Tibial artery (tissue), 4 donors: ENCODE measurements at places on chromosomes 12 and 14.

DNA sequence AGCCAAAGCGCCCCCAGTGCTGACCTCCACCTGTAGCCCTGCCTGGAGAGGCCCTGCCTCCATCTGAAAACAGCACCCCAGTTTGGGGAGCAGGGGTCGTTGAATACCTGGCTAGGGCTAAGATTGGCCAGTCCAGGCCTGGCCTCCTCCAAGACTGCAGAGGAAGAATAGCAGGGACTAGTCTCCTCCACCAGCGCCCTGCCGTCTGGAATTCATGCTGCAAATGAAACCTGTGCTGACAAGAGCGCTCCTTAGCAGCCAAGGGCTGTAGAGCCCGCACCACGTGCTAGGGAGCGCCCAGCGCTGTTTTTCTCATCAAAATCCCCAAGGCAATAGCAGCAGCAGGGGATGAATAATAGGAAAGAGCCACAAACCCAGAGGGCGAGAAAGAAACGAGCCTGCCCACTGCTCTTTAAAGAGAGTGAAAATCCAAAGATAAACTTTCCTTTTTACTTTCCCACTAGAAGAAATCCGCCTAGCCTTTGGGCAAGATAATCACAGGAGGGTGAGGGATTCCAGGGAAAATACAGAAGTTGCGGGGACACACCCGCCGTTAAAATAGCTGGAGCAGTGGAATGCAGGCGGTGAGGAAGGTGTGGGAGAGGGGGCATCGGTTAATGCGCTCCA is 3.3 kb downstream of the COL2A1 start:
- H3K4me3 ChIP-seq = peak overlapping the region; percentile 52
- H3K4me1 ChIP-seq = peaks cover 44% of the 10 kb centered on the region
- no peak overlapping the region for H3K27ac ChIP-seq
- no peaks in the 10 kb centered on the region for H3K36me3 ChIP-seq

DNA sequence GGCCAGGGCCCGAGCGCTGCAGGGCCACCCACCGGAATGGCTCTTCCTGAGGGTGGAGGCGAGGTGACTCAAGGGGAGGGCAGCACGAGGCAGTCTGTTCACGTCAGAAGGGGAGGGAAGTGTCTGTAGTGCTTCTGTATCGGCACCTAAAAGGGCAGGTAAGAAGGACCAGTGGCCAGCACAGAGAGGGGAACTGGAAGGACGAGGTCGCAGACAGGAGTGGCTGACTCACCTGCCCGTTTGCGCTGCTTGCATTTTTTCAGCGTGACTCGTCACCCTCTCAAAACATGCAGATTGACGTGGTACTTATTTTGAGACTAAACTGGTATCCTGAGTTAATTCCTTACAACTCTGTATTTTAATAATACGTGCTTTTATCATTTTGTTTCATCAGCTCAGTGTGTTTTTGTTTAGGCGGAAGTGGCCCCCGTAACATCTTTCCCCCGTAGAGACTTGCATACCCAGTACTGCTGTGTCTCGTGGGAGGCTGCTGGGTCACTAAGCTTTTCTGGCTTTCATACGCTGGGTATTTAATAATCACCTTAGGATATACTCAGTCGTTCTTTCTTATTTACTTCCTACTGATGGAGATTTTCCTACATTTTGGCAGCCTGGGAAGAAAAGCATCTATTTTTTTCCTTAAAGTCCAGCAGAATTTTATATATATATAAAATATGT is 26.4 kb downstream of the SFSWAP start:
- no peak overlapping the region for H3K27ac ChIP-seq
- H3K4me3 ChIP-seq = no peak overlapping the region
- DNase-seq = no peak
- no peaks in the 10 kb centered on the region for H3K4me1 ChIP-seq
- H3K36me3 ChIP-seq = peaks cover 77% of the 10 kb centered on the region
- H3K27me3 ChIP-seq = no peaks in the 10 kb centered on the region

GRCh38 chr12:64256166-64256800 is 34.2 kb upstream of the KICS2 start:
- H3K27me3 ChIP-seq = no peaks in the 10 kb centered on the region
- no peak overlapping the region for H3K4me3 ChIP-seq
- no peak overlapping the region for H3K27ac ChIP-seq
- no peaks in the 10 kb centered on the region for H3K4me1 ChIP-seq
- DNase-seq = no peak

DNA sequence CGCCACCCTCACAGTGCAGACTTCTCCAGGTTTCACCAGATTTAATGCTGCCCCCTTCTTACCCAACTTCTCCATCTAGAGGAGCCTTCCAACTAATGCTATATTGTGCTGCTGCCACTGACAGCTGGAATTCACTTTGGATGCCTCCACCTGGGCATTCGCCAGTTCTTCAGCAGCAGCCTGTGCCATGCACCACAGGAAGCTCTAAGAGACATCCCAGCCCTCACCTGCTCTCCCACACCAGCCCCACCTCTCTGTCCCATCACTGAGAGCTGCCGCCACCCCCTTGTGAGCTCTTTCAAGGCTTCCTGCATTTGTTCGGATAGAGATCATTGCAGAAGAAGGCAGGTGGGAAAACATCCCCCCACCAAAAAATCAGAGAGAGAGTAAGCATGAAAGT is 4.6 kb upstream of the KRT2 start:
- no peak overlapping the region for H3K4me3 ChIP-seq
- H3K4me1 ChIP-seq = no peaks in the 10 kb centered on the region
- no peak overlapping the region for H3K27ac ChIP-seq
- no peak for DNase-seq
- H3K36me3 ChIP-seq = no peaks in the 10 kb centered on the region

GRCh38 chr14:51901475-51902024 is 41.1 kb downstream of the GNG2 start:
- H3K27me3 ChIP-seq = no peaks in the 10 kb centered on the region
- H3K27ac ChIP-seq = no peak overlapping the region
- H3K4me1 ChIP-seq = no peaks in the 10 kb centered on the region
- no peaks in the 10 kb centered on the region for H3K36me3 ChIP-seq
- no peak overlapping the region for H3K4me3 ChIP-seq

- H3K4me1 ChIP-seq = no peaks in the 10 kb centered on the region
- DNase-seq = no peak
- H3K36me3 ChIP-seq = no peaks in the 10 kb centered on the region
- H3K4me3 ChIP-seq = no peak overlapping the region
Measured at GRCh38 chr12:20798554-20798953, 12.0 kb upstream of the SLCO1B3 start.

DNA sequence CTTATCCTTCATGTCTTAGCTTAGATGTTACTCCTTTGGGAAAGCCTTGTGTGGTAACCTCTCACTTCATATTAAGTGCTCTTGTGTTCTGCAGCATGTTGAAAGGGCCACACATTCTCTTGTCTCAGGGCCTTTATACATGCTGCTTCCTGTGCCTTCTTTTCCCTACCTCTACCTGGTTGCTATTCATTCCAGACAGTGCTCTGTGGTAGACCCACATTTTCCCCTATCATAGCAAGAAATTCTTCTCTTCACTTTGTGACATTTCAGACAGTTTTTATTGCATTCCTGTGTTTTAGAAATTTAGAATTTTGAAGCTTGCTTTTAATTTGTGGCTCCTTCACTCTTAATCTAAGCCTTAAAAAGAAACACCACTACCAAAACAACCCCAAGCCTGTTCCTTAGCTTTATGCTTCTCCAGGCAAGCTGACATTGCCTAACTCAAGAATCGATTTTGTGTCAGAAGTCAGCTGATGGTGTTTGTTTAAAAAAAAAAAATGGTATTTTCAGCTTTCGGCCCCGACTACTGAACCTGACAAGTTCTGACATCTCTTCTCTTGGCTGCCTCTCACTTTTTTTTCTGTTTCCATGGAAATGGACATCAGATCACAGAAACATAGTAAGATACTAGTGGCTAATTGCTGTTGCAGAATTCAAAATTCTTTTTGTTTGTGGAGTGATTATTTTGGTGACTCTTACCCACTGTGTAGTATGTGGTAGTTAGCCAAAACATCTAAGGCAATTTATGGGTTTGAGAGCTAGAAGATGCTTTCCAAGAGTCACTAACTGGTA is 156.3 kb downstream of the NUBPL start:
- H3K27me3 ChIP-seq = no peaks in the 10 kb centered on the region
- no peak overlapping the region for H3K27ac ChIP-seq
- no peak overlapping the region for H3K4me3 ChIP-seq
- no peaks in the 10 kb centered on the region for H3K36me3 ChIP-seq
- H3K4me1 ChIP-seq = peaks cover 11% of the 10 kb centered on the region
- DNase-seq = no peak

- no peaks in the 10 kb centered on the region for H3K27me3 ChIP-seq
- no peaks in the 10 kb centered on the region for H3K36me3 ChIP-seq
- no peak overlapping the region for H3K27ac ChIP-seq
- H3K4me1 ChIP-seq = peaks cover under 1% of the 10 kb centered on the region
Measured at GRCh38 chr14:64563696-64564095, 13.9 kb downstream of the PPP1R36 start.

- no peaks in the 10 kb centered on the region for H3K36me3 ChIP-seq
- H3K4me3 ChIP-seq = peak overlapping the region; percentile 98
- H3K27ac ChIP-seq = peak overlapping the region; percentile 76
- DNase-seq = no peak
- H3K27me3 ChIP-seq = no peaks in the 10 kb centered on the region
Measured at GRCh38 chr12:121711361-121712189, 977 bp upstream of the TMEM120B start.

DNA sequence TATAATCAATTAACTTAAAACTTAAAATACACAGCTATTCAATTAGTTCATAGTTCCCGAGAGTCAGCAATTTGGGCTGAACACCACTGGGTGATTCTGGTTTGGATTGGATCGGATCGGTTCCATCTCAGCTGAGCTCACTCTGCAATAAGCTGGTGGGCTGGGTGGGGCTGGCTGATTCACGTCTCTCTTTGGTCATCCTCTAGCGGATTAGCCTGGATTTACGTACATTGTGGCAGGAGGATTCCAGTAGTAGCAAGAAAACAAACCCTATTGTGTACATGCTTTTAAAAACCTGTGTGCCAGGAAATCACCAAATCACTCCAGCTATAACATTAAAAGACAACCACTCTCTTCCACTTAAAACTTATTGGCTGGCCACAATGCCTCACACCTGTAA is 3.2 kb upstream of the CLEC4C start:
- H3K4me1 ChIP-seq = no peaks in the 10 kb centered on the region
- no peak for DNase-seq
- no peaks in the 10 kb centered on the region for H3K27me3 ChIP-seq
- no peaks in the 10 kb centered on the region for H3K36me3 ChIP-seq
- no peak overlapping the region for H3K4me3 ChIP-seq

- DNase-seq = no peak
- peaks cover 41% of the 10 kb centered on the region for H3K36me3 ChIP-seq
- peaks cover 66% of the 10 kb centered on the region for H3K4me1 ChIP-seq
- peak overlapping the region; percentile 63 for H3K4me3 ChIP-seq
- peak overlapping the region; percentile 84 for H3K27ac ChIP-seq
Measured at GRCh38 chr12:50928392-50928791, 24.0 kb upstream of the HIGD1C start.

DNA sequence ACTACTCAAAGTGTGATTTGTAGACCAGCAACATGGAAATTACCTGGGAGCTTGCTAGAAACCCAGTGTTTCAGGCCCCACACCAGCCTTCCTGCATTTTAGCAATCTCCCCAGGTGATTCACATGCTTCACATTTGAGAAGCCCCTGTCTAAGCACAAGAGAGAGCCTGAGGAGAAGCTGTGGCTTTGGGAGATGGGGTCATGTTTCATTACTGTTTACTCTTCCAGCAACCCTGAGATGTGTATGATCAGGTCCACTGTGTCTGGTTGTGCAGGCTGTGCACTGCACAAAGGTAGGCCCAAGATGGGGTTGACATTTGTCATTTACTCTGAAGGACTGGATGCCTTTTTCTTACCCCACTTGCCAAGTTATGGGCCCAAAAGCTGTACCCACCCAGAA is 190.1 kb downstream of the SLC41A2 start:
- no peak for DNase-seq
- no peak overlapping the region for H3K27ac ChIP-seq
- H3K36me3 ChIP-seq = peaks cover 4% of the 10 kb centered on the region
- no peaks in the 10 kb centered on the region for H3K4me1 ChIP-seq
- H3K4me3 ChIP-seq = no peak overlapping the region

DNA sequence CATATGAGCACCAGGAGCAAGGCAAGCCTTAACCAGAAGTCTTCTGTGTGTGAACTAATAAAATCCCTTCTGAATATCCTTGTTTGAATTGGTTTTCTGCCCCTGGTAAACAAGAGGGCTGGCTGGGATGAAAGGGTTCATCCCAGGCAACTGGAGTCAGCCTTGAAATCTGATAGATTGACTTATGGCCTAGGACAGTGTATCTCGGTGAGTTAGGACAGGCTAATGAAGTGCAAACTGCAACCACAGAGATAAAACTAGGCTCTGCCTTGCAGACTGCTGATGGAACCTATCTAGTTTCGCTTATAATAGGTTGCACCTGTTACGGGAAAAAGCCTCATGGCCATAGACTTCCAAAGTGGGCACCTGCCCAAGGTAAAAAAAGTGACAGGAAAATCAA is 451.9 kb upstream of the NOVA1 start:
- H3K27ac ChIP-seq = no peak overlapping the region
- no peaks in the 10 kb centered on the region for H3K4me1 ChIP-seq
- H3K36me3 ChIP-seq = no peaks in the 10 kb centered on the region
- no peak for DNase-seq
- H3K4me3 ChIP-seq = no peak overlapping the region
- H3K27me3 ChIP-seq = no peaks in the 10 kb centered on the region

DNA sequence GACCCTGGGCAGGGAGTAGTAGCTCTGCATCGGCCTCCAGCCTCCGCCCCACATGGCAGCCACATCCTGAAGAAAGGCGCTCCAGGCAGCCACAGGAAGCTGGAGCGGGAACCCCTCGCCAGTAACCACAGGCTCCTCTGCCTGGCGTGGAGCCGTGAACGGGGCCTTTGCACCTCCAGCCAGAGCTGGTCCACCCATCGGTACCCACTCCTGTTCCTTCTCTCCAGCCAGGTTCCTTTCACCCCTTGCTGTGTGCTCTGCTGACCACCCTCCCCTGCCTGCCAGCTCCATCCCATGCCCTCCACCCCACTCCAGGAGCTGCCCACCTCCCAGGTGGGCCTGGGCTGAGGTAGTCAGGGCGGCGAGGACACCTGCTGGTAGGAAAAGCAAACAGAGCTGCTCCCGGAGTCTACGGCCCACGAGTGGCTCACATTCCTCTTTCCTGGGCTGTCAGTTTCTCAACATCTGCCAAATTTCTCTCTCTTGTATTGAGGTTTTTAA is 2.7 kb downstream of the TGFB3 start:
- peak overlapping the region; percentile 93 for H3K27ac ChIP-seq
- H3K27me3 ChIP-seq = no peaks in the 10 kb centered on the region
- peaks cover 35% of the 10 kb centered on the region for H3K4me1 ChIP-seq
- peak overlapping the region; percentile 76 for H3K4me3 ChIP-seq

DNA sequence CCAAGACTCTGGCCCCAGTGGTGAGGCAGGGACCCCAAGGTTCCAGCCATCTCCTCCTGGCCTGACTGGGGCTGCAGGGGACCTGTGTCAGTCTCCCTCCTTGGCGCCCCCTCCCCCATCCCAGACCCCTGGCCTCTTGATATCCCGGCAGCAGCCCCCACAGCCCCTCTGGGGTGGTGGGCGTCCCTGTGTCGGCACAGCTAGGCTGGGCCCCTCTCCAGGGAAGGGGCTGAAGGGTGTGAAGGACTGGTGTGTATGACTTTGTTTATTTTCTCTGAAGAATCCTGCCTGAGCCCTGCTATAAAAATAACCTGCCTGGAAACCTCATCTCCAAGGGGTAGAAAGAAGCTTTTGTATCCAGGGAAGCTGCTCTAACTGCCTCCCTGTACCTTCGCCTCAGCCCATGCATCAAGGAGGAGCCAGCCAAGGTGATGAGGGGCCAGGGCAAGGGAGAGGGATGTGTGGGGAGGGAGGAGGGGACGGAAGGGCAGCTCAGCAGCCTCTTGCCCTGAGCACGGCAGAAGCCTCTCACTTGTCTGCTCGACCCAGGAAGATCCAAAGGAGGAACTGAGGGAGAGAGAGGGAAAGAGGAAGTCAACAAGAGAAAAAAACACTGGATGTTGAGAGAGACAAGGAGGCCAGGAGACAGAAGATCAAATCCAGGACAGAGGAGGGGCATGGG is 25.4 kb upstream of the COL2A1 start:
- H3K36me3 ChIP-seq = no peaks in the 10 kb centered on the region
- no peak overlapping the region for H3K27ac ChIP-seq
- no peaks in the 10 kb centered on the region for H3K27me3 ChIP-seq
- no peak for DNase-seq
- H3K4me1 ChIP-seq = no peaks in the 10 kb centered on the region
- no peak overlapping the region for H3K4me3 ChIP-seq
